Ascending aorta (tissue), 2 donors: ENCODE measurements at places on chromosomes 7 and 10. TPM values are rescaled to one million over a fixed set of nuclear protein-coding genes. Genes with fewer than 3 reads are reported as not detected.

Gene VENTX
- total RNA-seq = 1.5 TPM

Gene HTRA1
- 112 TPM for total RNA-seq

Gene CPVL
- 15.2 TPM for total RNA-seq

Gene AKR1C2
- 16.6 TPM for total RNA-seq

Gene KLLN
- total RNA-seq = not detected

Gene TDRD1
- 0.53 TPM for total RNA-seq

Gene TRDMT1
- total RNA-seq = 5.7 TPM

Gene PRKRIP1
- 23.6 TPM for total RNA-seq

Gene HMX3
- total RNA-seq = not detected

Gene CALY
- total RNA-seq = not detected

Gene LRRC18
- not detected for total RNA-seq

Gene BICC1
- total RNA-seq = 9.3 TPM

Gene COL26A1
- total RNA-seq = not detected

Gene FBXL13
- total RNA-seq = 0.75 TPM

Gene ZNF467
- total RNA-seq = 42.3 TPM

Gene CDK14
- total RNA-seq = 5.1 TPM

Gene NUPR2
- not detected for total RNA-seq

Gene NOD1
- 20.0 TPM for total RNA-seq

Gene ZNHIT1
- total RNA-seq = 87.9 TPM

Gene CLCN1
- not detected for total RNA-seq

Gene PNLIPRP1
- total RNA-seq = not detected

Gene CYP3A5
- total RNA-seq = 0.43 TPM

Gene RBM20
- 4.8 TPM for total RNA-seq

Gene C10orf143
- total RNA-seq = 0.11 TPM
